ENCODE measurements at places on chromosomes 3 and 15.
A peak's percentile ranks its signal among the peaks of the same experiment; 100 is the strongest.

DNA sequence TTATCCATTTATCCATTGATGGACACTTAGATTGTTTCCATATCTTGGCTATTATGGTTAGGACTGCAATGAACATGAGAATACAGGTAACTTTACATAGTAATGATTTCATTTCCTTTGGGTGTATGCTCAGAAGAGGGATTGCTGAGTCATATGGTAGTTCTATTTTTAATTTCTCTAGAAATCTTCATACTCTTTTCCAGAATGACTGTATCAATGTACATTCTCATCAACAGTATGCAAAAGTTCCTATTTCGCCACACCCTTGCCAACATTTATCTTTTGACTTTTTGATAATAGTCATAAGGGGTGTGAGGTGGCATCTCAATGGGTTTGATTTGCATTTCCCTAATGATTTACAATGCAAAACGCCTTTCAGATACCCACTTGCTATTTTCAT is 6.2 kb upstream of the NIPA1 start:
- no peak for DNase-seq

- no peak for DNase-seq
Observed at GRCh38 chr3:177236704-177237103, 39.4 kb upstream of the TBL1XR1 start.

DNA sequence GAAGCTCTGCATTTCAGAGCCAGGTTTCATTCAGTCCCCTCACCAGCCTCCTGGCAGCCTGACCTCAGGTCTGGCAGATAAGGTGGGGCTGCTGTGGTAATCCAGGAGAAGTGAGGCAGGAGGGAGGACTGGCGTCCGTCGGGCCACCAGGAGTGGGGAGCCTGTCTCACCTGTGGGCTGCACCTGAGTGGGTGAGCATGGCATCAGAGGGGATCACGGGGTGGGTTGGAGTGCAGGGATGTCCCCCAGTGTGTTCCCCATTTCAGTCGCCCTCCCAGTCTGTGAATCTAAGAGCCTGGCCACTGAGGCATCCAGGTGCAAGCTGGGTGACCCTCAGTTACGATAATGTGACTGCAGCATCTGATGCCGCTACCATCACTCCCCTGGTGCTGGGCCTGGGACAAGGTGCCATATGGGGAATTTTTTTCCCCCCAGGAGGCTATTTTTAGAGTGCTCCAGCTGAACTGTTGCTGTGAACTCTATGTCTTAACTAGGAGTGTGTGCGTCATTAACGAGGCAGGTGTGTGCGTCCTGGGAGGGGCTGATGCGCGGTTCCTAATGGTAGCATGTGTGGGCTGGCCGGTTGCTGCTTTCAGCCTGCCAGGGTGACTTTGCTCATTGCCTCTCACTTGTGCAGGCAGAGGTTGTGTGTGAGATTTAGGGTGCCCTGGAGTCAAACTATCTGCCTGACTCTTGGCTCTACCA is 165.2 kb downstream of the SLCO3A1 start:
- DNase-seq: no peak

DNA sequence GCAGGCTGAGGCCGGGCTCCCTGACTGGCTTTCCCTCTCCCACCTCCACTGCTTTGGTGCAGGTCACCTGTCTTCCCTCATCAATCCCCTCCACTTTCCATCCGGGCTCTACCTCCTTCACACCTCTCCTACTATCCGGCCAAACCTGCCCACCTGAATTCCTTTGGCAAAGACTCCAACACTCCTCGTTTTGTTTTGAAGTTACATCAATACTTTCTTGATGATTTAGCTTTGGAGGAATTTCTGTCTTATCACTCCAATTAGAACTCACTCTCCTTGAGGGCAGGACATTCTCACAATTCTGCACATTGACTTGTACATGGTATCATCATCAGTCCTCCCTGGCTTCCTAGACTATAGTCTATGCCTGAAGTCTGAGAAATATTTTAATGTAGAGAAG is 20.4 kb downstream of the LDHAL6B start:
- no peak for DNase-seq

GRCh38 chr15:65042776-65043327 is 2.3 kb upstream of the SLC51B start:
- DNase-seq: no peak

DNA sequence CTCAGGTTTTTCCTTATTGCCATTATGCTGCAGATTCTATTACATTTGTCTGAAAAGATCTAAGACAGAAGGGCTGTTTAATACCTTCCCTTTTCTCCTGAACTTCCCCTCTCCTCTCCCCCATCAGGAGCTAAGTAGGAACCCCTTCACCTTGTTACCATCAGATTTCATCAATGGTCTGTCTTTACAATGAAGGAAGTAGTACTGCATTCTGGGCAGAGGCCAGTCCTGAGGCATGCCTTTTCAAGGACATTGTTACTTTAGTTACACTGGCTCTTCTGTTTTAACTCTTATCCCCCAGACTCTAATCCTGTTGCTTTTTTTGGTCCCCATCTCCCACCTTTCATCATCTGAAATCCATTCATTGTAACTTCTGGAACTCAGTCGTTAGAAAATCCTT is 8.1 kb downstream of the CTNNB1 start:
- no peak for DNase-seq

DNA sequence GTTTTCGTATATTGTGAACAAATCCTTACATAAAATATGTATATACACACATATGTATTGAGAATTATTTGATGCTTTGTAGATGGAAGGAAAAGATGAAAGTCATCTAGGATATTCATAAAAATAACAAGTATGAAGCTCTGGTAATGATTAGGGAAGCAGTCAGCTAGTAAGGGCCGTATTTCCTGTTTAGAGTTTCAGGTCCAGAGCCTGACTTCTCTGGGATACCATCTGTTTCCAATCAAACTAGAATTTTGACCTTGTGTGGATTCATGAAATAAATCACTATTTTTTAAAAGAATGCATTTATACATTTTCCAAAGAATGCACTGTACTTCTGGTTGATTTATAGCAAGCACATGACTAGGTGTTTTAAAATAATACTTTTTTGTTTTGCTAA is 156.1 kb upstream of the CGNL1 start:
- DNase-seq: no peak

- no peak for DNase-seq
Observed at GRCh38 chr3:137767538-137768360, 3.6 kb downstream of the SOX14 start.

- no peak for DNase-seq
Observed at GRCh38 chr3:146972726-146973125, 367.6 kb upstream of the PLSCR5 start.

GRCh38 chr3:40417845-40418543 is 31.0 kb downstream of the ENTPD3 start:
- no peak for DNase-seq

DNA sequence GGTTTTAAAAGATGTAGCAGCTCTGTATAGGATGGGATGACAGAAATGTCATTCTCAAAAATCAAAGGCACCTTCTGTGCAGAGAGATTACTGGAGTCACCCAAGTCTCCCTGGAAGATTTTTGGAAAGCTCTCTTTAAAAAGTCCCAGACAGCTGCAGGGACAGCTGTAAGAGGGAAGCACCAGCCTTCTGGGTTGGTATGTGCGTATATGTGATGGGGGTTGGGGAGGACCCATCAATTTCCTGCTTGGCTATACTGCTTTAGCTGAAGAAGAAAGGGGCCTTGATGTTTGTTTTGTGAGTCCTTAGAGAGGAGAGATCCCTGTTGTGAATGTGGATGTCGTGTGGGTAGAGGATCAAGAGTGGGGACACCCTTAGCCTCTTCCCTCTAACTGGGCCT is 5.4 kb upstream of the SEC11A start:
- peak; percentile 43 for DNase-seq

- DNase-seq: no peak
Observed at GRCh38 chr3:107816107-107816506, 274.7 kb downstream of the CD47 start.

- DNase-seq: peak; percentile 15
Observed at GRCh38 chr15:64503197-64503596, 42.8 kb downstream of the ZNF609 start.

- no peak for DNase-seq
Observed at GRCh38 chr15:75054172-75054897, 30.9 kb downstream of the PPCDC start.

DNA sequence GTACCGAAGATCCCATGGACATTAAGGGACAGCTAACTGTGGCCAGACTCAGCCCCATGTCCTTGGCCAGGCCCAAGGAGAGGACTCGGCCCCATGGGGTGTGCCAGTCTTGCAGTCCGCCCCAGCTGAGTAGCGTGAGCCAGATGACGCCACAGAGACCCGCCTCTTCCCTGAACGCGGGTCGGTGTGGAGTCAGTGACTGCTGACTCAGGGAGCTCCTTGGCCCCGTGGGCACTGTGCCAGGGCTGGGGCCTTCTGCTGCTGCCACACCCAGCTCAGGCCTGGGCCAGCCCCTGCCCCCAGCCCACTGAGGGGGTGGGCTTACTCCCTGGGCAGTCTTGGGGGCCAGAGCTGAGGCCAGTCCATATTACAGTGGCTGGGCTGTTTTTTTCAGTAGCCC is 52.8 kb downstream of the PLXNA1 start:
- DNase-seq: no peak

DNA sequence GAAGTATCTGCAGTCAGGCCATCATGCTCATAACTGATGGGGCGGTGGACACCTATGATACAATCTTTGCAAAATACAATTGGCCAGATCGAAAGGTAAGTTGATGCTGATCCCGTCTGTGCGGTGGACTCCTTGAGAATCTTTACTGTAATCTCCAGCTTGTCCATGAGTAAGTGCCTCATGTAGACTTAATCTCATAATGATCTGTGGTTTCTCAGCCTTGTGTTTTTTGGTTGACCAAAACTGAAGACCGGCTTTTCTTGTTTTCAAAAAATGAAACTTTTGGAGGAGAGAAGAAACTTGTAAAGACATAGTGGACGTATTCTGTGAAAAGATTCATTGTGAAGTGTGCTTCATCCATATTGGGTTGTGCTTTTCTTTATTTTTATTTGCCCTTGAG is 285.7 kb downstream of the LRTM1 start:
- DNase-seq: no peak

GRCh38 chr3:52506266-52506966 is 11.3 kb downstream of the STAB1 start:
- no peak for DNase-seq

GRCh38 chr3:43014241-43014640 is 35.1 kb downstream of the GASK1A start:
- DNase-seq: no peak

DNA sequence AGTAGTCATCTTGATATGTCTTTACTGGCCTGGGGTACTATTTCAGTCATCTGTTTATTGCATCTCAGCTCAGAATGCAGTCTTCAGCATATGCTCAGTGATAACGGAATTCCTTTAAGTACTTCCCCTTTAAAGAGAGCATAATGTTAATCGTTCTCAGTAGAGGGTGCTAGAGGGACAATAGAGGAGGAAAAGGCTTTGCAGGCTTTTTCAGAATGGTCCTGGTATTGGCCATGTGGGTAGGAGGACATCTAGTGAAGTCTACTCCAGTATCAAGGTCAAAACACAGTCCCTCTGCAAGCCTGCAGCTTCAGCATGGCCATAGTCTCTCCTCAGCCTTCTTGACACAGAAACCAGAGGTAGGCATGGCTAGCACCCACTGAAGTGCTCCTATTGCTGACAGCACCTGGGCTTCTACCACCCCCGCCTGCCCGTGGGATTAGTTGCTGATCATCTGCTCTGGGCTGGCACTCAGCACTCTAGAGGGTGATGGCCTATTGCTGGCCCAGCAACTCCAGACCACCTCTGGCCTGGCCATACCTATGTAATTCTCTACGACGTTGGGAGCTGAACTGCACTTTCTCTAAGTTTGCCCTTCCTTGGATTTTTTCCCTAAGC is 65.4 kb downstream of the KCNH8 start:
- DNase-seq: no peak

DNA sequence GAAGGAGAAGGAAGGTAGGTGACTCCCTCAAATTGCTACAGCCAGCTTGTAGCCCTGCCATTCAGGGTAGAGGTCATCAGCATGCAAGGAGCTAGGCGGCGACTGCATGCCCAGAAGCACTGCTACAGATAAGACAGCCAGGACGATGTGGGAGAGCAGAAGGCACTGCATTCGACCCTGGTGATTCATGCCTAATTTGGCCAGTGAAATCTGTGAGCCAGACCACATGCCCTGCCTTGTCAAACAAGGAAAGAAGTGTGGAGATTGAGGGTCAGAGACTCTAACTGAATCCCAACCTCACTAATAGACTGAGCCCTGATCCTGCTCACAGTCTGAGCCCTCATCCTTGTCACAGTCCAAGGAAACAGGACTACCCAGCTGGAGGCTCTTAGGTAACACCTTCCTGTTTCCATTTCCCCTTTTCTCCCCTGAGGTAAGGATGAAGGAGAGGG is 86.6 kb downstream of the LINGO1 start:
- DNase-seq: no peak
